ENCODE measurements at places on chromosomes 13 and 19.
A peak's percentile ranks its signal among the peaks of the same experiment; 100 is the strongest.

GRCh38 chr19:56158170-56158757 lies 17.2 kb downstream of the ZNF444 start:
- DNase-seq: no peak

GRCh38 chr13:30827578-30827925 lies 78.5 kb upstream of the MEDAG start:
- DNase-seq: no peak

DNA sequence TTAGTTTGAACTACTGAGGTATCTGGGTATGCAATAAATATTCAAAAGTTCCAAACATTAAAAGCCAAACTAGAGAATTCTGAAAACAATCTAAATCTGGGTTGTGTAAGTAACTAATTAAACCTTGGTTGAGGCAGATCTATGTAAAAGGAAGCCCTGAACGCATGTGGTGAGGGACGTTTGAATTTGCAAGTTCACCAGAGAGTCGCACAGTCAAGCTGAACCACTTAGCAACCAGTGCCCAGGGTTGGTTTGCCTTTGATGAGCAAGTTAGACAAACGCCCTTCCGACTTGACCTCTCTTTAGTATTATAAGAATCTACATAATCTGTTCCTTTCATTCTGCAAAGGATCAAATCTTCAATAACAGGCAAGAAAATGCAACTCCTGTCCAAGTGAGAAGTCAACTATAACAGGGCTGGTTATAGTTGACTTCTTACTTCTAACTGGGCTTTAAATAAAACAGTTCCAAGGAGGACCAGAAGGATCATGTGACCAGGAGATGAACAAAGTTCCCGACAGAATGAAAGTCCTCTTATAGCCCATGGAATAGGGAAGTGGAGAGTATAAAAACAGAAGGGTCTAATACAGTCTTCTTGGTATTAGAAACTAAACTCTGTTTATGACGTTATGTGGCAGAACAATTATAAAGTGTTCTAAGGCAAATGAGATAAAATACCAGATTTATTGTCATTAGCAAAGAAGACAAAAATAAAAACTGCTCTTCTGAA lies 40.6 kb downstream of the PHF11 start:
- no peak for DNase-seq

DNA sequence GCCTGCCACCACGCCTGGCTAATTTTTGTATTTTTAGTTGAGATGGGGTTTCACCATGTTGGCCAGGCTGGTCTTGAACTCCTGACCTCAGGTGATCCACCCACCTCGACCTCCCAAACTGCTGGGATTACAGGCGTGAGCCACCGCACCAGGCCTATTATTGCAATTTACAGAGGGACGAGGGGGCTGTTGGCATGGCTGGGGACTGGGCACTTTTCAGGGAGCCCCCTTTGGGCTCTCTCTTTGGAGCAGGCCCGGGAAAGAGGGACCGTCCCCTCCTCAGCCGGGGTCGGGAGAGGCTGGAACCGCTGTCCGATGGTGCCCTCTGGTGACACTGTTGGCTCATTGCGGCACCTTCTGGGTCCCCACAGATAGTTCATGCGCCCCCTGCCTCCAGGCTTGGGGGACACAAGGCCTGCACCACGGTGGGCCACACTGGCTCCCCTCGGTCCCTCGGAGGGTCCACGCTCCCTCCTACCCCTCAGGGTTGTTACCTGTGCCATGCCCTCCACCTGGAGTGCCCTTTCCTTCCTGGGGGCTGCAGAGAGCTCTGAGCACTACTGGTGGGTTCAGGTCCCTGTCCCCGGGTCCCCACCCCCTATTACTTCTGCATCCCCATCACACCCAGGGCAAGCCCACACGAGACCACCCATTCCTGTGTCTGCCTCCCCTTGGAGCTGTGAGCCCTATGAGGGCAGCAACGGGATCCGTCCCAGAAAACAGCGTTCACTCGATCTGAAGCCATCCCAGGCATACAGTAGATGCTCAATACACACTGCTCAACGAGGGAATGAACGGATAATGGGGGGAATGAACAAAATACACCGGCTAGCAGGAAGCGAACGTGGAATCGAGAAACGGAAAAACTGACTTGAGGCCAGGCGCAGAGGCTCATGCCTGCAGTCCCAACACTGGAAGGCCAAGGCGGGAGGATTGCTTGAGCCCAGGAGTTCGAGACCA lies 12.5 kb downstream of the FEM1A start:
- DNase-seq: peak; percentile 69

DNA sequence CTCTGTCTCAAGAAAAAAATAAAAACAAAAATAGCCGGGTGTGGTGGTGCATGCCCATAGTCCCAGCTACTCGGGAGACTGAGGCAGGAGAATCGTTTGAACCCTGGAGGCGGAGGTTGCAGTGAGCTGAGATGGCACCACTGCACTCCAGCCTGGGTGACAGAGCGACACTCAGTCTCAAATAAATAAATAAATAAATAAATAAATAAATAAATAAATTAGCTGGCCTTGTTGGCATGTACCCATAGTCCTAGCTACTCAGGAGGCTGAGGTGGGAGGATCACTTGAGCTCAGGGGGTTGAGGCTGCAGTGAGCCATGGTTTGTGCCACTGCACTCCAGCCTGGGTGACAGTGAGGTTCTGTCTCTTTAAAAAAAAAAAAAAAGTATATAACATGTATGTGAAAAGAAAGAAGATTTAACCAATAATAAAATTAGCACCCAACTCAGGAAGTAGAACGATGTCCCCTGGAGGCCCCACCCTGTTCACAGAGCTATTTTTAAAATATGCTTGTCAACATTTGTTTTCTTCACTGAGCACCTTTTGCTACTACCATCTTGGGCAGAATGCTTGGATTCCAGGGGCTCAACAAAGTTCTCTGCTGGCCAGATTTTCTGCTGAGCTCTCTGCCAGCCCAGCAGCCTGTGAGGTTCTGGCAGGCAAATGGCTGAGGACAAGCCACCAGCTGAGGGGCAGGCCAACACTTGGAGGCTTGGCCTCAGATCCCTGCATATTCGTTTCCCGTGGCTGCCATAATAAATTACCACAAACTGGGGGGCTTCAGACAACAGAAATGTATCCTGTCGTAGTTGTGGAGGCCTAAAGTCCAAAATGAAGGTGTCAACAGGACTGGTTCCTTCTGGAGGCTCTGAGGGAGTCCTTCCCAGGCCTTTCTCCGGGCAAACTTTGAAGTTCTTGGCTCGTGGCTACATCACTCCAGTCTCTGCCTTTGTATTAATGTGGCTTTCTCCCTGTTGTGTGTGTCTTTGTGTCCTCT lies 5.2 kb downstream of the SLC25A42 start:
- peak; percentile 40 for DNase-seq

GRCh38 chr13:107807306-107808073 lies 407.8 kb downstream of the LIG4 start:
- DNase-seq: no peak

DNA sequence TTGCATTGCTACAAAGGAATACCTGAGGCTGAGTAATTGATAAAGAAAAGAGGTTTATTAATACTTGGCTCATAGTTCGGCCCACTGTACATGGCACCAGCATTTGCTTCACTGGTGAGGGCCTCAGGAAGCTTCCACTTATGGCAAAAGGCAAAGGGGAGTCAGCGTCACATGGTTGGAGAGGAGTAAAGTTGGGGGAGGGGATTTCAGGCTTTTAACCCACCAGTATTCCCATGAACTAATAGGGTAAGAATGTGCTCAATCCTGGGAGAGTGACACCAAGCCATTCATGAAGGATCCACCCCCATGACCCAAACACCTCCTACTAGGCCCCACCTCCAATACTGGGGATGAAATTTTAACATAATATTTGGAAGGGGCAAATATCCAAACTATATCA lies 82.5 kb upstream of the MYCBP2 start:
- no peak for DNase-seq

GRCh38 chr13:75160984-75161383 lies 321.0 kb downstream of the TBC1D4 start:
- DNase-seq: no peak

- no peak for DNase-seq
Observed at GRCh38 chr19:31232871-31233270, 116.4 kb downstream of the TSHZ3 start.

DNA sequence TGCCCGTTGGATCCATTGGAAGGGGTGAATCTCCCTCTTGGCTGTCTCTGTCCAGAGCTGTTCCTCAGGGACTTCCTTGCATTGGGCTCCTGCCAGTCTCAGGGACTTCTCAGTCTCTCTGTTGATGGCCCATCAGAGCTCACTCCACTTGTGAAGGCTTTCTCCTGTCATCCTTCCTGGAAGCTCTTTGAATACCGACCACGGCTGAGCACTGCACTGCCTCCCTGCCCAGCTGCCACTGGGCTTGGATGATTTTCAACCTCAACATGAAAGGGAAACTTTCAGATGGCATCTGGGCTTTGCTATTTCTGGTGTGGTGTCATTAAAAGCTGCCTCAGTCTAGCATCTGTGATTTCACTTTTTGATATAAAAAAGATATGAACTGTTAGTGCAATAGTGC lies 66.1 kb upstream of the ANKRD10 start:
- no peak for DNase-seq

GRCh38 chr13:30974350-30974749 lies 41.9 kb downstream of the TEX26 start:
- DNase-seq: no peak

DNA sequence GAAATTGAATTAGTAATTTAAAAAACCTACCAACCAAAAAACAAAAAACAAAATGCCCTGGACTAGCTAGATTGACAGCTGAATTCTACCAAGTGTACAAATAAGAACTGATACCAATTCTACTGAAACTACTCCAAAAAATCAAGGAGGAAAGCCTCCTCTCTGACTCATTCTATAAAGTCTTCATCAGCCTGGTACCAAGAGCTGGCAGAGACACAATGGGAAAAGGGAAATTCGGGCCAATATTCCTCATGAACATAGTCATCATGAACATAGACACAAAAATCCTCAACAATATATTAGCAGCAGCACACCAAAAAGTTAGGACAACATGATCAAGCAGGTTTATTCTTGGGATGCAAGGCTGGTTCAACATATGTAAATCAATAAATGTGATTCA lies 2667.7 kb upstream of the PCDH20 start:
- no peak for DNase-seq

DNA sequence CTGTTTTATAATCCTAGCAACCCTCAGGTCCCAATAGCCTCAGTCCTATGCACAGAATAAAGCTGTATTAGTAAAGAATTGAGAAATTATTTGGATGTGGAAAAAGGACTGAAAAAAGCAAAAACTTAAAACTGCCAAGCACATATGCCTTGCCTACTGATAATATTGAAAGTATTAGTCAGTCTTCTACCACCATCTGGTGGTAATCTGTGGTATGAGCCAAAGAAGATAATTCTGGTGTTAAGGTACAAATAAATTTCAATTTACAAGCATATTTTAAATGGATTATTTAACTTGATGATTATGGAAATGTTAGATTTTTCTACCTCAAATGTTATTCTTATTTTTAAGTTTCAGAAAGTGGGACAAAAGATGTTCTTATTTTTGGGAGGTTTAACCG lies 460.3 kb upstream of the KLHL1 start:
- DNase-seq: no peak

DNA sequence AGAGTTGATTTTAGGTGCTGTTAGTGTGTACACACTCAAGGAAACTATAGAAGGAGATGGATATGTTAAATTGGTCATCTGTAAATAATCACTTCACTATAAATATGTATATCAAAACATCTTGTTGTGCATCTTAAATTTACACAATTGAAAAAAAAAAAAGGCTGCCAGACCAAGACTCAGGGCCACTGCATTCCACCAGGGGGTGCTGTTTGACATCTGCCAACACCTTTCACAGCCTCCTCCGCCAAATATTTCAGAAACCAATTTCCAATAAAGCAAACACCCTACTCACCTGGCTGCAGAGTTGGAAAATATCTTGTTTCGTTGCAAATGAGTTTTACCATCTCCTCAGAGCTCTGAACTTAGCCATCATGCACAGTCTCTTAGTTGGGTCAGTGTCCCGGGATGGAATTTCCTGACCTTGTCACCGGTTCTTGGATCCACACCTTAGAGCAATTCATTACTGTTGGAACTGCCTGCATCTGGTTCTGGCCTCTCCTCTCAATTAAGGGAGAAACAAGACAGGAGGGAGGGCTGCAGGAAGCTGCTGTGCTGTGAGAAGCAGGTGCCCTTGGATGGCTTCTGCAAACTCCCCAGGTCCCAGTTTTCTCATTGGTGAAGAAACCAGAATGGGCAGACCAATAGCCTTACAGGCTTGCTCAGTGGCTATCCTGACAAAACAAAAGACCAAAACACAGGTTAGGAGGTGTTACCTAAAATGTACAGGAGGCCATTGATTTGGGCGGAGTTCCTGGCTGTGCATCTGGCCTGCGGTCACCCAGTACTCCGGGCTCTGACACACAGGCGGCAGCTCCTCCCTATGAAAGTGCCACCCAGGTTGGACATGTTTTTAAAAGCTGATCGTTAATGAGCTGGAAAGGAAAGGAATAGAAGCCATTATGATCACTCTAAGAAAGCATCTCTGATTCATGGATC lies 746.6 kb downstream of the UQCRFS1 start:
- peak; percentile 42 for DNase-seq

GRCh38 chr13:111540486-111540885 lies 220.0 kb downstream of the TEX29 start:
- no peak for DNase-seq

GRCh38 chr13:38687246-38688229 lies 661 bp downstream of the FREM2 start:
- no peak for DNase-seq

- no peak for DNase-seq
Observed at GRCh38 chr19:14073925-14074838, 1.6 kb downstream of the MISP3 start.

DNA sequence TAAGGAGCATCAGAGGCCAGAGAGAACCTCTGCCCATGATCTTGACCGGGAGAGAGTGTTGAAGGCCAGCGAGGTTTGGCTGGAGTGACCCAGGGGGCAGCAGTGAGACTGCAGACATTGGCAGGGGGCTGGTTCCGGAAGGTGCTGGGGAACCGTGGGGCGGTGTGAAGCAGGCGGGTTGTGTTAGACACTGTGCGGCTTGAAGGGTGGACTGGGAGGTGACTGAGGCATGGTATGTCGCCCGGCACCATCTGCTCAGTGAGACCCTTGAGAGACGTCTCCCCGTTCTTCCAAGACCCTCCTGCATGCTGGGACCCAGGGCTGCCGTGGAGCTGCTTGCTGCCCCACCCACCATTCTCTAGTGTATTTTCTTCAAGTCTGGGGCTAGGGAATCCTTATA lies 24.6 kb downstream of the CARM1 start:
- no peak for DNase-seq

DNA sequence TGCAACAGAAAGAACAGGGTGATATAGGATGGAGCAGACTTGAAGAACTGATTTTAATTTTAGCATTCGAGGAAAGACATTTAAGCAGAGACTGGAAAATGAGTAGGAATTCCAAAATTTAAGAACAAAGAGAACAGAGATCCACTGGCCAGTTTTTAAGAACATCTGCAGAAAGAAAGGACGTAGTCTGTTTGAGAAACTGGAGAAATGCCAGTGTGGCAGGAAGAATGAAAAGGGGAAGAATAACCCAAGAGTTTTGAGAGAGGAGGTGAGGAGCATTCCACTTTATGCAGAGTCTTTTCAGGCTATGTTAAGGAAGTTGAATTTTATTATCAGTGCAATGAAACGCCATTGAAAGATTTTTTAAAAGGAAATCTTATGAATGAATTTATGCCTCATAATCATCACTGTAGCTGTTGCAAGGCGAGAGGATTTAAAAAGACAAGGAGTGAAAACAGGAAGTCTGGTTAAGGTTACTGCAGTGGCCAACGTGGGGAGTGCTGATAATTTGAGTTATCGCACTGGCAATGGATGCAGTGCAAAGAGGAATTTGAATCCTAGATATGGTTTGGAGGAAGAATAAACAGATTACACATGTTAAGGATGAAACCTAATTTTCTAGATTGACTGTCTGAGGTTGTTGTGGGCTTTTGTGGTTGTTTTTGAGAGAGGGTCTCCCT lies 253.8 kb downstream of the DACH1 start:
- no peak for DNase-seq

GRCh38 chr13:38180126-38180525 lies 169.5 kb upstream of the UFM1 start:
- DNase-seq: no peak
